Stimulated activated CD4-positive, alpha-beta T cell treated with anti-CD3 and anti-CD28 coated beads, Interleukin-2, amount 100 ng/mL, for 24 hours (primary cell): ENCODE measurements at places on chromosomes 16 and 17.
A peak's percentile ranks its signal among the peaks of the same experiment; 100 is the strongest.

DNA sequence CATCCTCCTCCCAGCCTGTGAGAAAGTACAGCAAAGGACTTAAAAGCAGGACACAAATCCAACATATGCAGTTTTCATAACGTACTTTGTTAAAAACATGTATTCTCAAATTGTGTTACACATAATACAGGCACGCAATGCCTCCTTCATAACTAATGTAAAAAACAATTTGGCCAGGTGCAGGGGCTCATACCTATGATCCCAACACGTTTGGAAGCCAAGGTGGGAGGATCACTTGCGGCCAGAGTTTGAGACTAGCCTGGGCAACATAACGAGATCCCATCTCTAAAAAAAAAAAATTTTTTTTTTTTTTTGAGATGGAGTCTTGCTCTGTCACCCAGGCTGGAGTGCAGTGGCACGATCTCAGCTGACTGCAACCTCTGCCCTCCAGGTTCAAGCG is 20.4 kb downstream of the TEX2 start:
- DNase-seq: no peak

DNA sequence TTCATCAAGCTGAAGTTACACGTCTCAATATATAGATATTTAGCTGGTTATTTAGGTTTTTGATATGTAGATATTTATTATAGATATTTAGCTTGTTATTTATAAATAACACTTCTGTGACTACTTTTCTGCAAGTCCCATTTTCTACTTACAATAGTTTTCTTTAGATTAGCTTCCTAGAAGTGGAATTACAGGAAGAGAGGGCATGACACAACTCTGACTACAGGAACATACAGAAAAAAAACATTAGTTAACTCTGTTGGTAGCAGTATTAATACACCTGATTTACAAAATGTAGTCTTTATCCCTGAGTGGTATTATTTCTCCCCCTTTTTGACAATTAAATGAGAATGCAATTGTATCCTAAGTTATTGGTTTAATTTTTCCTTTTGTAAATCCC is 21.2 kb upstream of the CCL1 start:
- no peak for DNase-seq

GRCh38 chr16:55083052-55083451 is 152.4 kb downstream of the IRX5 start:
- no peak for DNase-seq

GRCh38 chr16:25000683-25001082 is 14.5 kb downstream of the ARHGAP17 start:
- DNase-seq: no peak

GRCh38 chr16:31214708-31215286 is 878 bp downstream of the TRIM72 start:
- DNase-seq: no peak

GRCh38 chr16:12484972-12485371 is 318.7 kb downstream of the CPPED1 start:
- DNase-seq: no peak

DNA sequence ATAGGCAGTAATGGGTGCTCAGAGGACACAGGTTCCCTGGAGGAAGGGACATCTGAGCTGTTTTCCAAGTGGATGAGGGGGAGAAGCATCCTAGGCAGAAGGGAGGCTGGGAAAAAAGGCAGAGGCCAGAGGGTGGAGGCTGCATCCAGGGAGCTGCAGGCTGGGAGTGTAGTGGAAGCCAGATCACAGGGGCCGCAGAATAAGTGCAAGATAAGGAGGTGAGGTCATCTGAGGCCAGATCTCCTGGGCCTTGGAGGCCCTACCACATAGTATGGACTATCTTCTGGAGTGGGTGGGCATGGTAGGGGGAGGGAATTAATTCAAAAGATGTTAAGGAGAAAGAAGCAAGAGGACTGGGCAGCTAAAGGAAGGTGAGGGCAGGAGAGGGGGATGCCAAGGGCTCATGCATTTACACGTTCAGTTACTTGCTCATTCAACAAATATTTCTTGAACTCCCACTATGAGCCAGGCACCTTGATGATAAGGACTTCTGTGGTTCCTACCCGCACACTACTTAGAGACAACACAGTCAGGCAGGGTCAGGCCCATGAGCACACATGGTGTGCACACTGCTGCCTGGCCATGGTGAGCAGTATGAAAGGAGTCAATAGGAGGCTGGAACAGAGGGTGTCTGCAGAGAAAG is 2.4 kb upstream of the RIPOR1 start:
- no peak for DNase-seq

DNA sequence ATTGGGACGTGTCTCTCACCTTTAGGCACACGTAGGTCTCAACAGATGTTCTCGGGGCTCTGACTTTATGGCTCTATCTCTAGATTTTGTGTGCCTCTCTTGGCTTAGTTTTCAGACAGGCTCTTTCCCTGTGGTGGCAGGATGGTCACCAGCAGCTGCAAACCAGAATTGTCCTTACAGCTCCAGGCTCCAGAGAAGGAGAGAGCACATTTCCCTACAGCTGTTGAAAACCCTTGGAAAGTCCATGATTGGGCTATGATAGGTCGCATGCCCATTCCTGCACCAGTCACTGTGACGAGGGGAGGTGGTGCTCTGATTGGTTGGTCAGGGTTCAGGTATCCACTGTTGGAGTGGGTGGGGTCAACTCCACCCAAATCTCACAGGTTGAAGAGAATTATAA is 41.5 kb downstream of the SHISA9 start:
- no peak for DNase-seq

DNA sequence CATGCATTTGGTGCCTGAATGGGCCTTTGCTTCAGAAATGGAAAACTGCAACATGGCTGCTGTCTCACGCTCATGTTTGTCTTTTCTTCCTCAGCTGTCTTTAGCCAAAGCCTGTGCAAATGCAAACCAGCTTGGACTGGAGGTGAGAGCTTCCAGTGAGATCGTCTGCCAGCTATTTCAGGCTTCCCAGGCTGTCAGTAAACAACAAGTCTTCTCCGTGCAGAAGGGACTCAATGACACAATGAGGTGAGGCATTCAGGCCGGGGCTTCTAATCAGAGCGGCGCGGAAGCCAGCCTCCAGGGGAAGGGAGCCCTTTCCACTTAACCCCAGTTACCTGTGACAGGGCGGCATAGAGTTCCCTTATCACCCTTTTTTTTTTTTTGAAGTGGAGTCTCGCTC is 14.3 kb downstream of the CCNF start:
- no peak for DNase-seq

GRCh38 chr17:80220736-80221215 is 549 bp downstream of the SLC26A11 start:
- DNase-seq: peak; percentile 28

GRCh38 chr17:21376081-21376758 is at the start of gene KCNJ12:
Gene KCNJ12, plus strand, starts transcription at chr17:21376357. Its CDS starts 38,986 bp downstream, at chr17:21415343.
- DNase-seq: no peak

- no peak for DNase-seq
Measured at GRCh38 chr16:78494105-78494504, 394.7 kb downstream of the WWOX start.

DNA sequence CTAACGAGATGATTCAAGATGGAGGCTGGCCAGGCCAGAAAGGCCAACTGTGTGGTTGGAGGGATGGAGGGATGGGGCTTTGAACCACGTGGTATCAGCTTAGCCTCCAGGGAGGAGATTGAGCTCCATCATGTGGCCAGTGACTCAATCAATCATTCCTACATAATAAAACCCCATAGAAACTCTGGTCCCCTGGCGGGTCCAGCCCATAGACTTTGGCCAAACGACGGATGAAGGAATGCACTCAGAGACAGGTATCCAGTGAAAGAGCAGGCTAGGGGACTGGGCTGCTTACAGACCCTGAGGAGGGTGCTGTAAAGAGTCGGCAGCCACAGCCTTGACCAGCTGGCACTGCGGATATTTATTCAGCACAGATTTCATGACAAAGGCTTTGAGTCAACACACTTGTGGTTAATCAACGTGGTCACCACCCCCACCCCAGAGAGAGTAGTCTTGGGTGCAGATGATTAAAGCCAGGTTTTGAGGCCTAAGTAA is 308.7 kb upstream of the TNRC6C start:
- no peak for DNase-seq

DNA sequence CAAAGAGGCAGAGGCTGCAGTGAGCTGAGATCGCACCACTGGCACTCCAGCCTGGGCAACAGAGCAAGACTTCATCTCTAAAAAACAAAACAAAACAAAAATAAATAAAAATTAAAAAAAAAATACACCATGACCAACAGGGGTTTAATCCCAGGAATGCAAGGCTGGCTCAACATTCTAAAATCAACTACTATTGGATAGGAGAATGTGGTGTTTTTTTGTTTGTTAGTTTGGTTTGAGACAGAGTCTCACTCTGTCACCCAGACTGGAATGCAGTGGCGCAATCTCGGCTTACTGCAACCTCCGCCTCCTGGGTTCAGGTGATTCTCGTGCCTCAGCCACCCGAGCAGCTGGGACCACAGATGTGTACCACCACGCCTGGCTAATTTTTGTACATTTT is 19.9 kb downstream of the GFOD2 start:
- no peak for DNase-seq

DNA sequence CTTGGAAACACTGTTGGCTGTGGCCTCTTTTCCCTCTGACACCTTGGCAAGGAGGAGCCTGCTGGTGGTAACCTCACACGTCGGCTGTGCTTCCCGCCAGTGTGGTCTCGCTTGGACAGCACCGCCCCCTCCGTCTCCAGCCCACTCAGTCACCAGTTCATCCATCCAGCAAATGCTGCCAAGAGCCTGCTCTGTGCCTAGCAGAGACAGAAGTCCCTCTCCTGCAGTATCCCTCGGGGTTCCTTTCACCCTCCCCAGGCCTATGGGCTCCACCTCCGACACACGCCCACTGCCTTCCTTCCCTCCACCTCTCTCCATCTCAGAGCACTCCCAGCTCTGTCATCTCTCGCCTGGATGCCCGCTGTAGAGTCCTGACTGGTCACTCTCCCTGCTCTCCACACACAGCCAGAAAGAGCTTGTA is 12.3 kb downstream of the CACNG4 start:
- DNase-seq: no peak

DNA sequence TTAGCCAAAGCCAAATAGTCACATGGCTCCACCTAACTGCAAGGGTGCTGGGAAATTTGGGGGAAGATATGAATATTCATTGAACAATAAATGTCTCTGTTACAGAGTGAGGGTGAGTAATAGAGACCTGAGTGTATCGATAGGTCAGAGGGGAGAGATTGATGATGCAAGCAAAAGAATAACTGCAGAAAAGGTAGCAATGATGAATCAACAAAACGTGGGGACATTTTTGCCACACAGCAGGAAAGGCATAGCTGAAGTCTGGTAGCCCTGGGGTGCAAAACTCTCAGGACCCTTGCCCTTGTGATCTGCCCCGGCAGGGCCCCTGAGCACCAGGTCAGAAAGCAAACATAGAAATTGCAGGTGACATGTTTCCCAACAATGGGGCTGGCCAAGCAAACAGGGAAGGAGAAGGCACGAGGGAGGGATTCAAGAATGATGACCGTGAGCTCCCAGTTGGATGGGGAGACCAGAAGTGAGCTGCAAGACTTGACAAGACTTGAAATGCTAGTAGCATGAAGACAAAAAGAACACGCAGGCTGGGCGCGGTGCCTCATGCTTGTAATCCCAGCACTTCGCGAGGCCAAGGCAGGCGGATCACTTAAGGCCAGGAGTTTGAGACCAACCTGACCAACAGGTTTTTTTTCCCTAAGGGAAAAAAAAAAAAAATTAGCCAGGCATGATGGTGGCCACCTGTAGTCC is 12.7 kb upstream of the HERPUD1 start:
- DNase-seq: no peak

DNA sequence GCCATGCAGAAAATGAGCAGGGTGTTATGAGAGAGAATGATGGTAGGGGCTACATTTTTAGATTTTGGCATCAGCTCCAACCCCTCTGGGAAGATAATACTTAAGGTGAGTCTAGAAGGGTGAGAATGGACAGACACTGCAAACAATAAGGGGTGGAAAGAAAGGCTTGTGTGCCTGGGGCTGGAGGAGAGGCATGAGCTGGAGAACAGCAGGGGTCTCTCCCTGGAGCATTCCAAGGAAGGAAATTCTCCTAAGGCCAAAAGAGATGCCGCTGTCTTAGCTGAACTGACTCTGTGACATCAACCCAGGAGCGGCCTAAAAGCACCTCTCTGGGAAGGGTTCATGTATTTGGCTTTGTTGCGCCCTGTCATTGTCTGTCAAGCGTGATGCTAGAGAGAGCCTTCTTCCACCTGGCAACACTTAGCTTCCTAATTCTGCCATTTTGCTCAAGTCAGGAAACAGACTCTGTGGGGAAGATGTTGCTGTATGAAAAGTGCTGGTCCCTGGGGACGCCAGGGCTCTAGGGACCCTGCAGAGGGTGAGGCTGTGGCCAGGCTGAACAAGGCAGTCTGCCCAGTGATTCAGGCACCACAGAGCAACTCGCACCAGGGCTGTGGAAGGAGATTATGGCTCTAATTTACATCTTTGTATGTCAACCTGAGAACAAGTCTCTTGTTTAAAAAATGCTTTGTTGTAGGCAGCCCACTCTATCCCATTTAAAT is 225.7 kb downstream of the CBLN1 start:
- DNase-seq: no peak

GRCh38 chr17:9240659-9241370 is 219.5 kb downstream of the NTN1 start:
- no peak for DNase-seq

DNA sequence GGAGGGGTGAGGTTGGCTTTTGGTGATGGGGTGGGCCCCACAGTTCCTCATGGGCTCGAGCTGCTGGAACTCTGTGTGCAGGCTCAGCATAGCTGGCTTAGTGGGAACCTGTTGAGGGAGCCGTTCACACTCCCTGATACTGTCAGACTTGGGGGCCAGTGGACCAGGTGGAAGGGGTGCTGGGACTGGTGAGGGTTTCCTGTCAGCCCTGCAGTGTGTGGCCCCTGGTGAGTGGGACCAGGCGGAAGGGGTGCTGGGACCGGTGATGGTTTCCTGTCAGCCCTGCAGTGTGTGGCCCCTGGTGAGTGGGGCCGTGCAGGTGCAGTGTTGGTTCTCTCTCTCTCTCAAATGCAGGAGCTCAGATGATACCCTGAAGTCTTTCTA is 45.1 kb upstream of the ZNF750 start:
- DNase-seq: peak; percentile 32

GRCh38 chr16:30535777-30536190 is 1.1 kb upstream of the ZNF747 start:
- peak; percentile 71 for DNase-seq

DNA sequence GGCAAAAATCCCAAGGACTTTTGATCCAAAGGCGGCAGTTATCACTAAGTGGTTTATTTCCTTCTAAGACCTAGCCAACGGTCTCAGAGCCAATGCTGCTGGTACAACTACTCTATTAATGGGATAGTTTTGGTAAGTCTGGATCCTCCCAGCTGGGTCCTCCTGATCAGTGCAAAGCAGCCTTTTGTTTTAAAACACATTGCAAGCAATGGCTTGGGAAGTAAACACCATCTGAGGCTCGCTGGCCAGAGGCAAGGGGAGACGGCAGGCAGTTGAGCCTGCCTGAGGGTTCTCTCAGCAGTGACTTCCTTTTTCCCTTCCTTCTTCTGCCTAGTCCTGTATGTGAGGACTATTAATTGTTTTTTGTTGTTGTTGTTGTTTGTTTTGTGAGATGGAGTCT is 1.6 kb upstream of the SLC5A10 start:
- DNase-seq: no peak

- no peak for DNase-seq
Measured at GRCh38 chr16:11547118-11547916, 39.4 kb downstream of the LITAF start.

- no peak for DNase-seq
Measured at GRCh38 chr16:72850853-72851252, 197.1 kb downstream of the ZFHX3 start.

- peak; percentile 52 for DNase-seq
Measured at GRCh38 chr17:58352596-58353388, 791 bp upstream of the SUPT4H1 start.

GRCh38 chr17:49952209-49952911 is 16.6 kb upstream of the DLX4 start:
- peak; percentile 89 for DNase-seq

GRCh38 chr17:51351890-51352289 is 91.5 kb downstream of the UTP18 start:
- DNase-seq: no peak
